ENCODE measurements at places on chromosomes 6 and 20.

DNA sequence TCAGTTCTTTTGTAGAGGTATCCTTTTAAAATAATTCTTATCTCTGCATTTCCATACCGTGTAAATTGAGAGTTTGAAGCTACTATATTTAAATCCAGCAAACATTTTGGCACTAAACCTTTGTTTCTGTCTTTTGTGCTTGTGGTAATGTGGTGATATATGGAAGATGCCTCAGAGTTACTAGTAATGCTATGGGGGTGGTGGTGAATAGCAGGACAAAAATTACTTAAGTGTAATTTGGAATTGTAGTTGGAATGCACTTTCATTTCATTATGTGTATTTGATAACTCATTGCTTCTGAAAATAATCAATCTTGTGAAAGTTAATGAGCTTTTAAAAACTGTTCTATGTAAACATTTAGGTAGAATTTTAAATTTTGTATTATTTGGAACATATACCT, 404.5 kb downstream of the PHF3 start:
- no peak for DNase-seq

- DNase-seq, result no peak
Measured at GRCh38 chr20:6611911-6612605, 155.4 kb upstream of the BMP2 start.

DNA sequence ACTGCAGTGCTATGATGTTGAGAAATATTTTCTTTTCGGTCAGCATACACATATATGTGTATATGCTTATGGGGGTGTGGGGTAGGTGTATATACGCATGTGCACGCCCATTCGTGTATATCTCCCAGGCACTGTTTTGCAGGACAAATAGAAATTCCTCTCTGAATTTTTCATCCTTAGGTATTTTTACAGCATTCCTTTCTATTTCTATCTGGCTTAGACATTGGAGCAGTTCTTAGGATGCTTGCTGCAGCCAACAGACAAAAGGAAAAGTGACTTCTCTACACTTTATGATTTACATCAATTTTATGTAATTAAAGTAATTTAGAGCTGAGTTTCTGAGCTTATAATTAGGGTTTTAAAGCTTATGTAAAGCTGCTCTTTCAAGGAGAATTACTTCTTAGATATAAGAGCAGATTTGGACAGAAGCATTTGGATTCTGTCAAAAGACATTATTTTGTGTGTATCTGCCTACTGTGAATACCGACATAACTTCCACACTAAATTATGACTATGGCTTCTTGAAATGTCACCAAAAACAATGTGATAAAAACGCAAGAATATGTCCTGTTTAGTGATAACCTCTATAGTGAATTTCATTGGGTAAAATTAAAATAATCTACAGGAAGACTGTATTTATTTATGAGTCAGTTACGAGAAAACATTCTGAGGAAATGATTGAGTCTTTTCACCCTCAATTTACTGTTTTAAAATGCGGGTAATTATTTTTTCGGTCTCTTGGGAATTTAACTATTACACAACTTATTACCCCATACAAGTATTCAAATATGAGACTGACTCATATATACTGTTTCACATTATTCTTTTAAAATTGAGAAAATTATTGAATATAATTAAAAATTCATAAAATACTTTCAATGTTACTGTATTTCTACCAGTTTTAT, 21.3 kb upstream of the CEP43 start:
- no peak for DNase-seq

- no peak for DNase-seq
Measured at GRCh38 chr6:130178692-130179091, 44.1 kb downstream of the SAMD3 start.

DNA sequence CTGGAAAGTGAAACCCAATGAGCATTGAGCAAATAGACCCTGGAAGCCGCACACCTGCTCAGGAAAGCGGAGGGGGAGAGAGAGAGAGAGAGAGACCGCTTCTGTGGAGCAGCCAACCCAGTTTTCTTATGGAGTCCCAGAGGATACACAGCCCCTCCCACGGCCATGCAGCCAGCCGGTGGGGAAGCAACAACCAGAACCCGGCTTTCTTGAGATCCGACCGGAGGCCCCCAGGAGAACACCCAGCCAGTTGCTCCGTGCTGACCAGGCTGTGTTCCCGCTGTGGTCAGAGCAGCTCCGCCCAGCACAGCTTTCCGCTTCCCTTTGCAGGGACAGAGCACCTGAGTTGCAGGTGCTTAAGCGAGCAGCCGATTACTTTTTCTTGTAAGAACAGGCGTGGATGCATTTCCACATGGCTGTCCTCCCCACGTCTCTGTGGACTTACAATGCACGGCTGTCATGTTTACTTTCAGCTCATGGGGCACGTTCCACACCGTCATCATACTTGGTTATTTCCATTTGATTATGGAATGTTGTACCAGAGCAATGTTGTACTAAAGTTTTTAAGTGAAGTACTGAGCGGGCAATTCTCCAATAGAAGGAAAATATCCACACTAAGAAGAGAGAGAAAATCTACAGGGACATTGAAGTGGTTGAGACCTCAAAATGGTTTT, 381.9 kb downstream of the THBS2 start:
- DNase-seq, result no peak

DNA sequence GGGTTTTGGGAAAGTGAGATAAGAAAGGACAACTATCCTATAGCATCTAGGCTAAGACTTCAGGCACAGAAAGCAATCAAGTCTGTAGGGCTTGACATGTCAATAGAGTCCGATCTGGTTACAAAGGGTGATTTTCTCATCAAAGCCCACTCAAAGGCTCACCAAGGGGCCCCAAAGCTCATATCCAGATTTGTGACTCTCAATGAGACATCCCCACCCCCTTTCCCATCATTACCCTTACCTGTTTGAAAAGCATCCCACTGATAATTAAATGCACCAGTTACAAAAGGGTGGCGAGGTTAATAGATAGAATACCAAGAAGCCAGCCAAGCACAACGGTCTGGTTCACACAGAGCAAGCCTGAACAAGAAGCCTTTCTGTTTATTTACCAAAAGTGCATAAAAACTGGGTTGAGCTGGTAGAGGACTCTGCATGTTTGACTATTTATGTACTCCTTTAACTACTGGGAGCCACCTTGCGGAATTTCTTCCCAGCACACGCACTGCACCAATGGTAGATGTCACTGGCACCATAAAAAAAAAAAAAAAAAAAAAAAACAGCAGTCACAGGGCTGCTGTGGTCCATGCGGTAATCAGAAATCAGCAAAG, 6.1 kb downstream of the JAG1 start:
- no peak for DNase-seq

DNA sequence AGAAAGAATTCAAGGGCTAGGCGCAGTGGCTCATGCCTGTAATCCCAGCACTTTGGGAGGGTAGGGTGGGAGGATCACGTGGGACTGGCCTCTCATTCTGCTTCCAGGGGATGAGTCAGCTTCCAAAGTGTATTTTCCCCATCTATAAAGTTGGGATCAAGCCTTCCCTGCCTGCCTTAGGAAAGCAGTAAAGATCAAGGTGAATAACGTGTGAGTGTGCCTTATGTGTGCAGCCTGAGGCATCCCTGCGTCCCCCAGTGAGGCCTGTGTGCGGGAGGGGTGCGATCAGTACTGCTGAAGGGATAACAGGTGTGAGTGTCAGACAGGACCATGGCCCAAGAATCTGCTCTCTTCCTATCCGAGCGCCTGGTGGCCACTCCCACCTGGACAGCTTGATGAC, 26.8 kb downstream of the TMEM181 start:
- DNase-seq, result no peak

- DNase-seq, result no peak
Measured at GRCh38 chr20:53878262-53879047, 191.9 kb downstream of the BCAS1 start.

GRCh38 chr20:1383623-1384404, 9.0 kb downstream of the FKBP1A start:
- no peak for DNase-seq

GRCh38 chr6:133992992-133993680, 40.1 kb downstream of the TBPL1 start:
- DNase-seq, result no peak

- no peak for DNase-seq
Measured at GRCh38 chr20:58659841-58660240, 8.8 kb downstream of the STX16 start.

- no peak for DNase-seq
Measured at GRCh38 chr6:70150521-70150920, 152.4 kb downstream of the COL9A1 start.

- DNase-seq, result no peak
Measured at GRCh38 chr6:3712827-3713665, 38.5 kb downstream of the PXDC1 start.

DNA sequence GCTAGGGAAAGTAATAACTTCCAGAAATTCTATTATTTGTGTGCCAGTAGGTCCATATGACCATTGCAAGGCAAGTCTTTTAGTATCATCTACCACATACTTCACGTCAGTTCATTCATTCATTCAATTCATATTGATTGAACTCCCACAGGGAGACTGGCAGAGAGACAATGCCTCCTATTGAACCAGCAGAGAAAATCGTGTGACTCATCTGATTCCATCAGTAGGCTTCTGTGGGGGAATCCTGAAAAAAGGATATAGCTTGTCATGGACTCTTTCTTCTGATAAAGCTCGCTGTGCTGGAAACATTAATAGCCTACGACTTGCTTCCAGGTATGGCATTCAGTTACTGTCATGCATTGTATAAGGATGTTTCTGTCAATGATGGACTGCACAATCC, 45.3 kb upstream of the CNR1 start:
- no peak for DNase-seq

DNA sequence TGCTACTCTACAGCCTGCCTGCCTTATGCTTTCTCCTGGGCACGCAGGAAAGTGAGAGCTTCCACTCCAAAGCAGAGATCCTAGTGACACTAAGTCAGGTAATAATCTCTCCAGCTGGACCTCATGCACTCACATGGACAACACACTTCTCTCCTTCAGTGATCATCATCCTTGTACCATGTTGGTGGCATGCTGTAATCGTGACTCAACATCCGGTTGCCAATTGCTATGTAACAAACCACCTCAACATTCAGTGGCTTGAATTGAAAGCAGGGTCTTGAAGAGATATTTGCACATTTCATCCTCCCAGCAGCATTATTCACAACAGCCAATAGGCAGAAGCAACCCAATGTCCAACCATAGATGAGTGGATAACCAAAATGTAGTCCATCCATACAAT, 40.3 kb upstream of the PPP1R3G start:
- no peak for DNase-seq

DNA sequence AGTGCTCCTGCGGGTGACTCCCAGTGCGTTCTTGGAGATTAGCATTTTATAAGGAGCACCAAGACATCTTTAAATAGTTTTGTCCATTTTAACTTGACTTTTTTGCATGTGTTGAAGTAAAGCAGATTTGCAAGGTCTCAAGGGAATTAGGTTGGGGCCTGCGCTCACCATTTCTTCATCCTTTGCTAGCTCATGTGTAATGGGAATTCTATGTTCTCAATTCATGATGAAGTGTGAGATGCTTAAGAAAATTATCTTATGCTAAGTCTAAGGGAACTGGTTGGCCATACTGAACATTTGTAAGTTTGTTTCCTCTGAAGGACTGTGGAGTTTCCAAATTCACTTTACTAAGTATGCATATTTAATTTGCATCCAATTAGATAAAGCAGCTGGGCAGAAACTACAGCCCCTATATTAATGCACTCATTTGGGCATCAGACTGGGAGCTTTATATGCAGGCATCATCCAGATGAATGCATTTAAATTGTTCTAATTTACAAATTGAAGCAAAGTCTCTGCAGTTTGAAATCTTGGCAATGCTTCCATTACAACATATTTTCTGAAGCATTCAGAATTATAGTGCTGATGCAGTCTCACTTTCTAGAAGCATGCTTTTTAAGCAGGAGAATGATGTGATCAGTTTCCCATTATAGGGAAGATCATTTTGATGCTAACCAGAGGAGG, 108.3 kb upstream of the AKAP12 start:
- DNase-seq, result no peak

- no peak for DNase-seq
Measured at GRCh38 chr20:46541229-46541935, 9.1 kb downstream of the OCSTAMP start.

DNA sequence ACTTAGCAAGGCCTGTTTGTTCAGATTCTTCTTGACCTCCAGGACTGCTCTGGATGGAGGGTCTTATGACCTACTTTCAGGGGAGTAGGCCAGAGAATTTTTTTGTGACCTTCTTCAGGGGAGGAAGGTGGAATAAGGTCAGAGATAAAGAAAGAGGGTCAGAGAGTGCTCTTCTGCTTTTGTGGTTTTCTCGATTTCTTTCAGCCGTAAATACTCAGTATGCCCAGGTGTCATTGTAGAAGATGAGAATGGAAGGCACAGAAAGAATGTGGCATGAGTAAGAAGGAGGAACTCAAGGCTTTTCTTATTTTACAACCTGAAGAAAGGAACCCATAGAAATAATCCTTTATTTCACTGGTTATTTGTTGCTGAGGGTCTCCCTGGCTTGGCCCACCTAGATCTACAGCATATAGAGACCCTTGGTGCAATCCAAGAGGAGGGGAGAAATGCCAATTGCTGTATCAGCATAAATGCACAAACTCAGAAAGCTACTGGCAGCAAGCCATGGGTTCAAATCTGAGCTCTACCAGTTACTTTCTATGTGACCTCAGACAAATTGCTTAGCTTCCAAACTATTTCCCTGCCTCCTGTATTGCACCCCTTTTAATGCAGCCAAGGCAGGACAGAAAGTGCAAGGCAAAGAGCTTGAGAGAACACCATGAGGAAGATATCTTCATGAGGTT, 68.0 kb downstream of the OLIG3 start:
- no peak for DNase-seq

- DNase-seq, result no peak
Measured at GRCh38 chr6:41836022-41836659, 48.6 kb downstream of the TOMM6 start.

DNA sequence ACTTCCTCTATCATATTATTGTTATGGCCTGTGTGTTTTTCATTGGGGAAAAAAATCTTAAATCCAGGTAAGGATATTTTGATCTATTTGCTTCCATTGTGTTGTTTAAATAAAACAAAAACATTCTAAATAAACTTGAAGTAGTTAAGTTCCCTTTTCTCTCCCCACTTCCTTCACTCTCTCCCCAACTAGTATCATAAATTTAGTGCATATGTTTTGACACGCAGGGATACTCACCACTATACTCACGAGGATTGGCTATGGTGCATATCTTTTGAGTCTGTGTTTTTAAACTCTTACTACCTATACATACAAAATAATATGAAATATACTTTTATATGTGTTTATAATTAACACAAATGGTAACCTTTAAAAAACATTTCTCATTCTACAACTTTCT, 5.2 kb downstream of the TTLL9 start:
- DNase-seq, result no peak

GRCh38 chr6:33147807-33148666, 44.2 kb downstream of the COL11A2 start:
- no peak for DNase-seq

DNA sequence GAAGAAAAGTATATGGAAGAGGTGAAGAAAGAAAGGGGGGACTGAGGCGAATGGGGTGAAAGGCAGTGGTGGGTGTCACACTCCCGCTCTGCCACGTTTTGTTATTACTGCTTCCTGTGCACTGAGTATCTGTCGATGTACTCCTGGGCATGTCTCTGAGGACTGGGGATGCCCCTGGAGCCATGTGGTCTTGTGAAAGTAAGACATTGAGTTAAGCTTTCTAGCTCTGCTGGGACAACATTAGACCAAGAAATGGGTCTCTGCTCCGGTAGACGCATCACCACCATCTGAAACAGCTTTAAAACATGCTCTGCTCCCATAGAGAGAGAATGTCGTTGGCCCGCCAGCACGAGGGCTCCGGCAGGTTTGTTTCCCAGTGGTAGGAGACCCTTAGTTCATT, 40.0 kb downstream of the IRF4 start:
- DNase-seq, result no peak
